ENCODE measurements at places on chromosomes 12 and 14.

DNA sequence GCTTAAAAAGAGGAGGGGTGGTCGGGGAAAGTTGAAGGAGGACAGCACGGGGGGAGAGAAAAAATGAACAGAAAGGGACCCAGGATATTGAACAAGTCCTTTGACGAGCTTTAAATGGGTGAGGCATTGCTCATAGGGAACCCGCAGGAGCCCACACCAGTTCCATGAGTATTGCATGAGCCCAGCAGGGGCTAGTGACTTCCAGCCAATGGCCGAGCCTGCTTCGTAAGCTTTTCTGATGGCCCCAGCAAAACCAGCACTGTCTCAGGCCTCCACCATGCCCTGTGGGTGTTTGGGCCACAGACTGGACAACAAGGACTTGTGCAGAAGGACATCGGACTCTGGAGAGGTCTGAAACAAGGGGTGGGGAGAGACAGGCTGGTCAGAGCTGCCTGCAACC lies 109.5 kb downstream of the ZFP36L1 start:
- DNase-seq: peak; percentile 25

- no peak for DNase-seq
These were observed 29.3 kb upstream of the TMCC3 start for GRCh38 chr12:94679554-94680195.

DNA sequence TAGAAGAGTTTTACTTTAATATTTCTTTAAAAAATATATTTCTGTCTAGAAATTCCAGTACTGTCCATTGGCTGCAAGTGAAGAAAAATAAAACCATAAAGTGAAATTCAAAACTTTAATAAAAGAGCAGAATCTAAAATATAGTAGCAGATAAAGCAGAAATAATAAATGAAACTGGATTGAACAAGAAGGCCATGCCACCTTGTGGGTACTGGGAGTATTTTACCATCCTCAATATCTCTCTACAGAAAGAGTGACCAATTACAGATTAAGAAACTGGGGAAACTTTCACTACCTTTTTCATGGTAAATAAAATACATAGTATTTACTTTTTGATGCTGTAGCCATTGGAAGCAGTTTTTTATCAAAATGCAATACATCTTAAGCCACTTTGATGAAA lies 220.5 kb downstream of the BCAT1 start:
- DNase-seq: no peak

DNA sequence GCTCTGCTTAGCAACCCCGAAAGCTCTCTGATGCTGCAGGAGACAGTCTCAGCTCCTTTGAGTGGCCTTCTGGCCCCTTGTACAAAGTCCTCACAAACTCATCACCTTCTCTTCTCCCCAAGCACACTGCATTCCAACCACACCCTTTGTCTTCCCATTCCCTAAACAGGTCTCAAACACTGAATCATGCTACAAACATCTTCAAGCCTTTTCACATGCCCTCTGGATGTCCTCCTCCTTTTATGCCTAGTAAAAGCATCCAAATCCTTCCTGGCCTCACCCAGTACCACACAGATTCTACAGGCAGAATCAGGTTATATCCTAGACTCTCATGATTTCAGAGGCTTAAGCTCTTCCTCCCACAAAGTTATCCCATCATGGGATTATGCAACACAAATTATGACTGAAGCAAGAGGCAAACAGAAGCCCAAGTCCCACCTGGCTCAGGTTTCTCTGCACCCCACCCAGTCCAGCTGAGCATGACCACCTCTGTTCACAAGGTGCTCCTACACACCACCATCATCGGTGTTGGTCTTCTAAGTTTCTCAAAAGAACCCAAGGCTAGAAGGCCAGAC lies 61.4 kb upstream of the PCED1B start:
- no peak for DNase-seq

DNA sequence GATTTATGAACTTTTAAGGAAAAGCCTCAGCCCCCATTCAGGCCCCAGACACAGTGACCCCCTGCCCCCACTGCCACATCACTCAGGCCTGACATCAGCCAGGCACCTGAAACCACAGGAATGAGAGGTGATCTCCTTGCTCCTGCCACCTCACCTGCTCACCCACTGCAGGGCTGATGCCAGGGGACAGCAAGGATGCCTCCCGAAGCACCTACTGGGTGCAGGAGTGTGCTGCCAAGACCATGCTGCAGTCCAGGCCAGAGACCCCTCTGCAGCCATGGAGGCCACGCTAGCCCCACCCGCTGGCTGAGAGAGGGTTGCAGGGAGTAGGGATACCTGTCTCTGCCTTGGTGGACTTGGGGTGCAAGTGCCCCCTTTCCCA lies 18.6 kb upstream of the KRT7 start:
- DNase-seq: peak; percentile 0

- DNase-seq: peak; percentile 85
These were observed 25.5 kb upstream of the P2RX4 start for GRCh38 chr12:121184425-121184824.

DNA sequence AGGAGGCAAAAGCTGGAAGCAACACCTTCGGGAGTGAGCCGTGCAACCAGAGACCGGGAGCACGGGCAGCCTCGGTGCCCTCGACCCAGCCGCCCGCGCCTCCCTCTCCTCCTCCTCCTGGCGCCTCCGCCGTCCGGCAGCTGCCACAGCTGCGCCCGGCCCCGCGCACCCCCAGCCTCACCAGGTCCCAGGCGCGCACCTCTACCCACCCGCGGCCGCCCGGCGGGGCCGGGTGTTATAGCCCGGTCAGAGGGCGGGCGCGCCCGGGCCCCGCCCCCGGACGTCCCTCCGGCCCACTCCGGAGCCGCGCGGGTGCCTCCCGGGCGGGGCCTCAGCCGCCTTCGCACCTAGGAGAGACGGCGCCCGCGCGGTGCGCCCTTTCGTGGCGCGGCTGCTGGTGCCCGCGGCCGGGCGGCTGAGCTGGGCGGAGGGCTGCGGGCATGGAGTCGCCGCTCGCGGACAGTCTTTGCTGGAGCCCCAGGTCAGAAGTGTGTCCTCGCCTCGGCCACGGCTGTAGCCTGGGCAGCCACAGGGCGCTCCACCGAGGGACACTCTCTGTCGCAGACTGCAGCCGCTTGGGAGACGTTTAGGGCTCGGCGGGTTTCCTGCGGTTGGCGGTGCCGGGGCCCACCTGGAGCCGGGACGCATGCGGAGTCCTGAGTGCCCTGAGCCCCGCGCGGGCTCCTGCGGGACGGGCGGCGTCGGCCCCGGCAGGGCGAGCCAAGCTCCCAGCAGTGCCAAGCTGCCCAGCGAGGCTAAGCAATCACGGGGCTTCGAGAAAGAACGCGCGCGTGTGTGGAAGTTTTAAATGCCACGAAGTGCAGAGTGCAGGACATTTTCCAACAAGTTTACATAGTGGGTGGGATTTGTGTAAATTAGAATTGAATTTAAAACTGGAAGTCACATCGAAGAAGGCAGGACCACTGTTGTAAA lies at the start of gene CPM:
TSS of gene CPM (minus strand) at position 211 of the 933 bp plus-strand sequence. CDS start 334 bp downstream, outside the sequence.
- DNase-seq: peak; percentile 43

- DNase-seq: no peak
These were observed 93.2 kb upstream of the OTX2 start for GRCh38 chr14:56903304-56903969.

- DNase-seq: no peak
These were observed 18.1 kb upstream of the STON2 start for GRCh38 chr14:81418057-81418790.

GRCh38 chr14:89267656-89268055 lies 149.4 kb downstream of the FOXN3 start:
- DNase-seq: no peak

- no peak for DNase-seq
These were observed 64.0 kb downstream of the SMOC1 start for GRCh38 chr14:69943084-69943780.

DNA sequence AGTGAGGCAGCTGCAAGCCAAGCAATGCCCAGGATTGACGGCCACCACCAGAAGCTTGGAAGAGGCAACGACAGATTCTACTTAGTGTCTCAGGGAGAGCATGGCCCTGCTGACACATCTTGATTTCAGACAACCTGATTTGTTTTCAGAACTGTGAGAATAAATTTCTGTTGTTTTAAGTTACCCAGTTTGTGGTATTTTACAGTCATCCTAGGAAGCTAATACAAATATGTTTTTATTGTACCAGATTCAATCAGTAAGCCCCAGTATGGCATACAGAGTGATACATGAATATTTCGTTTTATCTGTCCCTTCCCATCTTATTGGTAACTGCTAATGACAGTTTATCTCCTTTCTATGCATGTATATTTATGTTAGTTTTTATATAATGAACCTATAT lies 62.3 kb downstream of the SAMD4A start:
- no peak for DNase-seq

GRCh38 chr12:131928080-131928710 lies 881 bp upstream of the PUS1 start:
- DNase-seq: no peak

DNA sequence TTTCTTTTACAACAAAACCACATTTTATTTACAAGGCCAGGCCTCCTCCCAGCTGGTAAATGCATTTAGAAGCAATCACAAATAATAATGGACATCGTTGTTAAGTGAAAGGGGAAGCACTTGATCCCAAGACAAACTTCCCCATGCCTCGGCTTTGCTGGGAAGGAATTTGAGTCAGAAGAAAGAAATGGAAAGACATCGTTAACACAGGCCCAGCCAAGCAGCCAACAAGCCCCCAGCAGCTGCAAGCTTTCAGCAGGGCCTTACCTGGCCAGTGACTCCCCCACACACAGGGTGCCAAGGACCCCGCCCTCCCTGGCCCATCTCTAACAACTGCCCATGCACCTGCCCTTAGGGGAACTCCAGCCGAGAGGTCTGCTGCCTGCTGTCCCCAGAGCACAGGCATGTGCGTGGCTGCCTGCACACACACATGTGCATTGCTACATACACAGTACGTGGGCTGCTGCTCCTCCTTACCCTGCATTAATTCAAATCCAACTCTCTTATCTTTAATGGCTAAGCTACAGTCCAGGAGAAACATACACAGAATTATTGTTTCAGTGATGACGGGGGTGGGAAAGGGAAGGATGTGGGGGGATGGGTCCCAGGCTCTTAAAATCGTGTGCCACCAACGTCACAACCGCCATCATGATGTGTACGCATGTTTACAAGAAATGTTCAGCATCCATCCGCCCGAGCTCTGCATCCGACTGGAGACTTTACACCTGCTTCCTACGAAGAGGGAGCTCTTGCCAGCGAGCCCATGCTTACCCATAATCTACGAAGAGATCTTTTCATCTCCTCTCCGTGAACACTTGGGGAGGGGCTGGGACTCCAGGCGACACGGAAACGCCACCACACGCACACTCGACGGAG lies 9.8 kb downstream of the BCL11B start:
- DNase-seq: no peak

DNA sequence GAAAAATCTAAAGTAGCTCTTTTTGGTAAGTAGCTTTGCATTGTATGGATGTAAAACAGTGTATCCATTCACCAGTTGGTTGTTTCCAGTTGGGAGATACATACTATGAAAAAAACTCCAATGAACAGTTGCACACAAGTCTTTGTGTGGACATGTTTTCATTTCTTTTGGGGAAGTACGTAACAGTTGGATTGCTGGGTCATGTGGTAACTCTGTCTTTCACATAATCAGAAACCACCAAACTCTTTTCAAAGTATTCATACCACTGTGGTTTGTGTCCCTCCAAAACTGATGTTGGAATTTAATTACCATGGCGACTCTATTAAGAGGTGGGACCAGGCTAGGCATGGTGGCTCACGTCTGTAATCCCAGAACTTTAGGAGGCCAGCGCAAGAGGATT lies 58.9 kb upstream of the RESF1 start:
- no peak for DNase-seq

DNA sequence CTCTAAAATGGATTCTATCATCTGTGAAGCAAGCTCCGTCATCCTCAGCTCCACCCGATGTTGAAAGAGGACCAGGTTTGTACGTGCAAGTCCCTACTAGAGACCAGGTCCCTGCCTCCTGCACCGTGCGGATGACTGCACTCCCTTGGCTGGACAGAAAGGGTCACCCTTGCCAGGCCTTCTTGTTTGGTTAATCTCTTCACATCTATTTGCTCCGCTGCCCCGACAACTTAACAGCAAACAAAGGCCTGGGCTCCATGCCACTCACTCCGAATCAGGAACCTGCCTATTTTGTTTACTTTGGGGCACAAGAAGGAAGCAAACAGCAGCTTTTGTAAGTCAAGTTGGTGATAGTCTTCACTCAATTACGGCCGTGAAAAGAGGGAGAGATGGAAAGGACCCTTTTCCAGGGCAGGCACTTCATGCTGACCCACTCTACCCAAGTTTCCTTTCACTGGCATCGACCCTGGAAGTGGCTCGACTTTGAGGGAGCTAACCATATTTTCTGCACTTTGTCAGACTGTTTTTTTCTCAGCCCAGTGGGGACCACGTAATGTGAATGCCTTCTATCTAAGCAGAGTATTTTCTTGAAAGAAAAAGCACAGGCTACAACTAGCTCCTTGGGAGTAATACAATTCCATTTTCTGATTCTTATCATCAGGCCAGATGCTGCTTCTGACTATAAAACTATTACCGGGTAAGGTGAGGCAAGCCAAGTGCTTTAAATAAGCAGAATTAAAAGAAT lies 202.6 kb downstream of the FOXN3 start:
- DNase-seq: no peak

GRCh38 chr14:79265366-79265946 lies 945.8 kb downstream of the DIO2 start:
- no peak for DNase-seq

GRCh38 chr14:81125536-81125935 lies 95.2 kb downstream of the GTF2A1 start:
- DNase-seq: no peak

DNA sequence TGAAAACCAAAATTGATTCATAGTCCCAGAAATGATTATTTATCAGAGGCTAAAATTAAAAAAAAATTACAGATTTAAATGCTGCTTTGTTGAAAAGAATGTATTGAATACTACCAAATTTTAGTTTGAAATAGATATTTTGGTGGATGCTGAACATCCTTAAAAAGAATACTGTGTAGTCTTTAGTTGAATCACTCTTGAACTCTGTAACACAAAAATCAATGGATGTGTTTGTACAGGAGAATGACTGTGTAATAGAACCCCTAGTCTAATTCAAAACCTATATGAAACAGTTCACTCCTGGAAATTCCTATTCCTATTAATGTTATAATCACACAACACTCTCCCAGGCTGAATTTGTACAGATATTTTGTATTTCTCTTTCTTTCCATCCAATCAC lies 1.5 kb upstream of the TSPAN8 start:
- no peak for DNase-seq

- DNase-seq: no peak
These were observed 15.3 kb upstream of the CERS5 start for GRCh38 chr12:50182461-50182860.

GRCh38 chr14:93207468-93208308 lies 632 bp downstream of the UBR7 start:
- peak; percentile 41 for DNase-seq
